ENCODE measurements at places on chromosomes 6 and 20.

- no peak for DNase-seq
Measured at GRCh38 chr6:118122801-118123200, 215.7 kb downstream of the SLC35F1 start.

DNA sequence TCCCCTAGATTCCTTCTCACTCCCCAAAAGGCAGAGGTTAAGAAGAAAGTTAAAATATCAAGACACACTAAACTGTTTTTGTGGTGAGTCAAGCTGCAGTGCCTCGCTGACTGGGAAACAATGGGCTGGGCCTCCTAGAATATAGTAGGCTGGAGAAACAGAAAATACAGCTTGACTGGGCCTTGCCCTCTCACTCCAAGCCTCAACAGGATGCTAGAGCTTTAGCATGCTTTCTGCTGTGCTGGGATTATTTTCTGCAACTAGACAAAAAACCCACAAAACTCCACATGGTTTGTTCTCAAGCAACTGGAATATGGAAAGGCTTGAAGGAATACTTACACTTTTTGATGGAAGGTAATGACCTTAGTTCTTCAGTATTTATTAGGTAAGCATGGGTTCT lies 27.9 kb downstream of the FOXO3 start:
- DNase-seq: no peak

GRCh38 chr20:39699166-39699725 lies 737.1 kb downstream of the DHX35 start:
- DNase-seq: no peak

- no peak for DNase-seq
Measured at GRCh38 chr6:168920289-168920688, 333.4 kb downstream of the THBS2 start.

DNA sequence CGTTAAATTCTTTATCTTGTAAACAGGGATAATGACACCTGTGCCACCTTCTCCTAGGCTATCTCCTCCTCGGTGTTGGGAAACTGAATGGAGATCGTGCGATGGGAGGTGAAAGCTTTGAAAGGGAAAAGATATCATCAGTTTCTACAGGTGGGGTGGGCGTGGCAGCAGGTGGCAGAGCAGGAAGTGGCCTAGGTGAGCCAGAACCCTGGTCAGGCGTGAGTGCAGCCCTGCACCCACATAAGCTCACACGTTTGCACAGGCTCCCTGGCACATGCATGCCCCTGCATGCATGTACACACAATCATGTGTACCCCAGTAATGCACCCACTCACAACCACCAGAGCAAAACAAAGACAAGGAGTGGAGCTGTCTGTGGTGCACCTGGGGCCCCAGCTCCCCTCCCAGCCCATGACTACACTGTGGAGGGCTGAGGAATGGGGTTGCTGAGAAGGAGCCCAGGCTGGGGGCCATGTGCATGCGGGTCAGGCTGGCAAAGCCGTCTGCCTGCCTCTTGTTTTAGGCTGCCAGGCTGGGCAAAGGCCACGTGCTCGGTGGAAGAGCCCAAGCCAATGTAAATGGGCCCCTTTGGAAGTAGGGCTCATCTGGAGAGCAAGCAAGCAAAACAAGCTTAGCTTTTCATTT lies 61.5 kb downstream of the TFAP2C start:
- no peak for DNase-seq

DNA sequence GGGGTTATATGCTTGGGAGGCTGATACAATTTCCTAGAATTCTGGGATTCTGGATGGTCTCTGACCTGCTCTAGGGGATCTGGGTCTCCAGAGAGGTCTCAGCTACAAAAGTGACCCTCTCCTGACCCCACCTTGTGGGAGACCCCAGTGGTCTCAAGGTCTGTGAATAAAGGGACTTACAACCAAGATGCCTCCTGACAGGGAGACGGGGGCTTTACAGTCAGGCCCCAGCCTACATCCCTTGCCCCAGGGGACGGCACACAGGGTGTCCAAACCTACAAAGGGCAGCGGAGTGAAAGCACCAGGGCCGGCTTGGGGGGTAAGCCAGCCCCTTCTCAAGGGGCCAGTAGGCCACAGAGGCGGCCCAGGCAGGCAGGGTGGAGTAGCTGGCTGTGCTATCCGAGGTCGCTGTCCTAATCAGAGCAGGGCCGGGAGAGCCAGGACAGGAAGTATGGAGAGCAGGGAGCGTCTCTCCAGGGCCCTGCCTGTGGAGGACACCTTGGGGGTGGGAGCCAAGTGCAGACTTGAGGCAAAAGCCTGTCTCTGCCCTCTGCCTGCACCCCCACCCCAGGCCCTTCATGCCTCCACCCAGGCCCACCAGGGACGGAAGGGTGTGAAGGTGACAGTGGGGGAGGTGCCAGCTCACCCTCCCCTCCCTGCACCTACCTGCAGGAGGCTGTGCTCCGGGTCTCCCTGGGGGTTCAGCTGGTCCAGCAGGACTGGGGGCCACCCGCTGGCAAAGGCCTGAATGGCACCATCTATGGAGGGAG lies 3.5 kb downstream of the GFRA4 start:
- no peak for DNase-seq

DNA sequence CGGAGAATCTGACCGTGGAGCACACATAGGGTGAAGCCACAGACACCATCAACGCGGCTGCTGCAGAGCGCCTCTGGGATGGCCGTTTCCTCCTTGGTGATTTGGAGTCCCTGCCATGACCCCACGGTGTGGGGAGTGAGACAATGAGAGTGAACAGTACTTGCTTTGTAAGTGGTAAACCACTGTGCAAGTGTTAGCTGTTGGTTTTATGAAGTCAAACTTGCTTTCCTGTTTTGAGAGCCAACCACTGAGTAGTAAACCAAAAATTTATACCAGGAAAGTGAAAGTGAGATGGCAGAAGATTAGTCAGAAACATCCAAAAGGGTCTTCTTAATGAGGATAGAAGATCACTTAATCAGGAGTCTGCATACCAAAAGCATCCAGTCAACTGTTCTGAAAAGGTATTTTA lies 160.7 kb downstream of the FOXC1 start:
- no peak for DNase-seq

DNA sequence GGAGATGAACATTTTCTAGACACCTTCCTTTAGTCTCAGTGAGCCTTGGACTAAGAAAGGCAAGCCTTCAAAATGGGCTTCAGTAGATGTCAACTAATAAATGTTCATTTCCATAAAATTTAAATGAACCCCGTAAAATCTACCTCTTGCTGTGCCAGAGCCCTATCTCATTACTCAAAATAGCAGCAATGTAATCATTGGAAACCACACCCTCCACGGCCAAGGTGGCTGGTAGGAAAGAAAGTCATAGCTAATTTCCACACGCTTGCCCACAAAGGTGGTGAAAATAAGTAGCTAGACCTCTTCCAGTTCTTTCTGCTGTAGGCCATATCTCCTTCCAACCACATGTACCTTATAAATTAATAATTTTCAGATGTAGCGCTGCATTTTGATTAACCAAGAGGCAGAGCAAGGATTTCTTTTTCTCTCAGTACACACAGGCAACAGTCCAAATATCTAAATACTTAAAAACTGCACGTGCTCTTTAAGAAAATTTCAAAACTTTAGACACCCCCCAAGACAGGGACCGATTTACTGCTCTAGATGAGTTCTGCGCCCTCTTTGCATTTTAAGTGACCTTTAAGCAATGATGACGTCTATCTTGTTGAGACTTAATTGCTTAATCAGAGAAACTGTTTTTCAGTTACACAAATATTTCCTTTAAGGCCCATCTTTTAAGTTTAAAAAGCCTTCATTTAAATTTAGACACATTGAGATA lies 290.8 kb downstream of the ZNF217 start:
- DNase-seq: no peak

GRCh38 chr6:47144306-47144705 lies 102.2 kb upstream of the ADGRF1 start:
- DNase-seq: no peak

DNA sequence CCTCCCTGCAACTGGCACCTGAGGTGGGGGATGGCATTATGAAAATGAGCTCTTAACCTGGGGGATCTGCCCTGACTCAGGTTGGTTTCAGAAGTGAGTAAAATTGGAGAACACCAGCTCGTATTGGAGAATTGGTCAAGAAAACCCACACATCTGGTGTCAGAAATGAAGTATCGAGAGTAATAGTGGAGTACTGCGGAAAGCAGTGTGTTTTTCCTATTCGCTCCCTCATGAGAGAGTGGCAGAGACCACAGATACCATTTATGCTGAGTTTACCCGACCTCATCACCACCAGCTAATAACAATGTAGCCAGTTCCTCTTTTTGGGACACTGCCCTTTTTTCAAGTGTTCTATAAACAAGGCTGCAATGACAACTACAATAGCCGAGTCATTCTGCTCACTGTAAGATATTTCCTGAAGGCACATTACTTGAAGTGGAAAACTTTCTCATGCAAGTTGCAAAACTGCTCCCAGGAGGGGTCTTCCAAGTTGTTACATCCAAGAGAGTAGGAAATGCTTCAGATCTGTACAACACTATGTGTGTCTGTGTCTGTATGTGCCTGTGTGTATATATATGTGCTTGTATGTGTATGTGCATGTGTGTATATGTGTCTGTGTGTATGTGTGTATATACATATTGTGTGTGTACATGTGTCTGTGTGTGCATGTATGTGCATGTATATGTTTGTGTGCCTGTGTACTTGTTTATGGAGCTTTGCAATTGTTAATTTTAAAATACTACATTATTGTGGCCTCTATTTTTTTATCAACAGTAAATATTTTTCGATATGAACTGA lies 106.0 kb upstream of the CST7 start:
- no peak for DNase-seq

GRCh38 chr6:133546098-133546497 lies 304.9 kb downstream of the EYA4 start:
- DNase-seq: no peak

DNA sequence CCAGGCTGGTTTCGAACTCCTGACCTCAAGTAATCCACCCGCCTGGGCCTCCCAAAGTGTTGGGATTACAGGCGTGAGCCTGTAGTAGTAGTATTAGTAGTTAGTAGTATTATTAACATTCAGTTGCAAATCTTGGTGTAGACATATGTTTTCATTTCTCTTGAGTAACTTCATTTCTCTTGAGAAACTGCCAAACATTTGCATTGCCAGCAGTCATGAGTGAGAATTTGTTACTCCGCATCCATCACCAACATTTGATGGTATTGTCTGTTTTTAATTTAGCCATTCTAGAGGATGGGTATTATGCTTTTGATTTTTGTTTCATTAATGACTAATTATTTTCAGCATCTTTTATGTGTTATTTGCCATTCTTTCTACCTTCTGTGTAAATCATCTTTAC lies 1.5 kb upstream of the ERVFRD-1 start:
- DNase-seq: no peak

DNA sequence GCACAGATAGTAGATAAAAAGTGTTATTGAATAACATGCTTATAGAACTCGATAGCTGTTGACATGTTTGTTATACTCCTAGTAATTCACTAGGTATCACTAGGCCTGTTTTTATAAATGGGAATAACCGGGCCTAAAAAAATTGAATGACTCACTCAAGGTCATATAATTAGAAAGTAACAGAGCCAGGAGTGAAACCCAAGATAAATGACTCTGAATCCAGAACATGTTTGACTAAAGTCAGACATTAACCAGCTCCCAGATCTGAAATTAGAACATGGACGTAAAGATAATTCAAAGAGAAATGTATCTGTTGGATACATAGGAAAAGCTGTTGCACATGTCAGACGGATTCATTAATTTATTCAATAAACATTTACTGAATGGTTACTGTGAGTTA lies 26.9 kb downstream of the RGS17 start:
- DNase-seq: no peak

- no peak for DNase-seq
Measured at GRCh38 chr20:47016068-47016664, 121.5 kb downstream of the EYA2 start.

GRCh38 chr6:30136570-30137286 lies 788 bp downstream of the TRIM40 start:
- DNase-seq: no peak

GRCh38 chr6:130043344-130043743 lies 25.0 kb downstream of the L3MBTL3 start:
- DNase-seq: no peak

GRCh38 chr20:59576216-59576953 lies 28.0 kb upstream of the PHACTR3 start:
- no peak for DNase-seq

GRCh38 chr20:36872852-36873251 lies 3.1 kb upstream of the TLDC2 start:
- DNase-seq: no peak

DNA sequence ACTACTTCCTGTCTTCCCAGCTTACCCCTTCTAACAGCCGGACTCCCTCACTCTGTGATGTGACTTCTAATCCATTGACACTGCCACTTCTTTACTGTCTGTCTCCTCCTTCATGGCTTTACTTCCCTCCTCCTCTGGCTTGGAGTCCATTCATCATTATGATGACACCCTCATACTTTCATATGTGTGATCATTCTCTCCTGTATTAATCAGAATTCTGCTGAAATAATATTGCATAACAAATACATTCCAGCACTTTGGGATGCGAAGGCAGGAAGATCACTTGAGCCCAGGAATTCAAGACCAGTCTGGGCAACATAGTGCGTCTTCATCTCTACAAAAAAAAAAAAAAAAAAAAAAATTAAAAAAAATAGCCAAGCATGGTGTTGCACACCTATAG lies 147.9 kb upstream of the BTBD3 start:
- DNase-seq: no peak

DNA sequence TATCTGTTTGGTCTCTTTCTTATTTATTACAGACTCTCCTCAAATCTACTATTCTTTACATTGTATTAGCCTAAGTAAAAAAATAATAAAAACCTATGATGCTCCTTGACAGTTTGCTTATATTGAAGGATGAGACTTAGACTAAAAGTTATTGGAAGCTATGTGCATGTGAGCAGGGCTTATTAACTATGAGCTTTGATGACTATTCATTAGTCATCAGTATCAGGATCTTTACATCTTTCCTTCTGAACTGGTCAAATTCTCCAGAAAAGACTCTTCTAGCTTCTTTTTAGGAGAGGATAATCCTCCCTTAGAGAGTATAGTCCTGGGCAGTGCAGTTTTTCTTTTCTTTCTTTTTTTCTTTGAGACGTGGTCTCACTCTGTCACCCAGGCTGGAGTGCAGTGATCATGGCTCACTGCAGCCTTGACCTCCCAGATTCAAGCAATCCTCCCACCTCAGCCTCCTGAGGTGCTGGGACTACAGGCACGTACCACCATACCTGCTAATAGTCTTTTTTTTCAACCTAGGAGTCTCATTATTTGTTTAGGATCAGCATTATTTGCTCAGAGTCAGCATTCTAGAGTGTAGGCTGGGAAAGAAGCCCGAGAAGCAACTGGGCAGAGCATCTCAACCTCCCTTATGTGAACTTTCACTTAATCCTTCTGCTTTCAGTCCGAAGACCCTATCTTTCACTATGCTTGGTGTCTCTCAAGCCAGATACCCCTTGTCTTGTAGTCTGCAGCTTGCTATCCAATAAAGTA lies 37.1 kb upstream of the YWHAB start:
- DNase-seq: no peak

- no peak for DNase-seq
Measured at GRCh38 chr6:101722991-101723579, 329.6 kb downstream of the GRIK2 start.

DNA sequence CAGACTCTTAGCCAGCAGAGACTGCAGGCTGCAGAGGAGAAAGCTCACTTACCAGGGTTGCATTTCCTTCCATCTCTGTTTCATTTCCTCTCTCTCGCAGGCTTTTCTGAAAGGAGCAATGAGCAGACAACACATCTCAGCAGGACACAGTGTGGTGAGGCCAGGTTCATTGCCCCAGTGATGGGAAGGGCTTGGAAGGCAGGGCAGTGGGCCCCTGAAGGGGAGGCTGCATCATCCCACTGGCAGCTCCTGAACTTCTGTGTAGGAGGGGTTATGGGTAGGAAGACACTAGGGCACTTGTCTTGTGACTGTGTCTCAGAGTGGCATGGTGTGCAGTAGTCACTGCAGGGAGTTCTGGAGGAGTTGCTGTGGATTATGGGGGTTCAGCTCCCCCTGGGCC lies 246.8 kb downstream of the QKI start:
- no peak for DNase-seq
